ENCODE measurements at places on chromosomes 16 and 17.

DNA sequence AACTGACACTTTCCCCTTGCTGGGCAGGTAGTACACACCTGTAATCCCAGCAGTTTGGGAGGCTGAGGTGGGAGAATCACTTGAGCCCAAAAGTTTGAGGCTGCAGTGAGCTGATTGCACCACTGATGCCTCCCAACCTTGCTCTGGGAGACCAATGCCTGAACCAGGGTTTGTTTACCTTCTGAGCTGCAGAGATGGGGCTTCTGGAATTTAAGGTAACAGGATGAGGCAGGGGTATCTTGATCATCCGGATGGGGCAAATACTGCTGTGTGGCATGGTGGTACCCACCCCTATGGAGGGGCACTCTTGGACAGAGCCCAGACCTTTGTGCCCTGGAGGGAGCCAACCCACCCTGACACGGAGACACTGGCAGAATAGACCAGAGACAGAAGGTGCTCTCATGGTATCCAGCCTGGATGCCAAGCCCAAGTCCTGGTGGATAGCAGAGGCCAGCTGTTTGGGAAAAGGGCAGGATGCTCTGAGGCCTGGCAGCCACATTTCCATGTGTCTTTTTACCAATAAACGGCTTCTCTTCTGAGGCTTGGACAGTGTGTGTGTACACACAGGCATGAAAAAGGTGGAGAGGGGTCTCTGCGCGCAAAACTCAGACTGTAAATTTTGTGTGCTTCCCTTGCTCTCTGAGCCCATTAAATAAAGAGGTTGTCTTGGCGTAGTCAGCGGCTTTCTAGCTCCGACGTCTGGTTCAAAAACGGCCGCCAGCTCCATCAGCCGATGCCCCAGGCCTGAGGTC lies 4.4 kb downstream of the ZNF48 start:
- no peak for DNase-seq

DNA sequence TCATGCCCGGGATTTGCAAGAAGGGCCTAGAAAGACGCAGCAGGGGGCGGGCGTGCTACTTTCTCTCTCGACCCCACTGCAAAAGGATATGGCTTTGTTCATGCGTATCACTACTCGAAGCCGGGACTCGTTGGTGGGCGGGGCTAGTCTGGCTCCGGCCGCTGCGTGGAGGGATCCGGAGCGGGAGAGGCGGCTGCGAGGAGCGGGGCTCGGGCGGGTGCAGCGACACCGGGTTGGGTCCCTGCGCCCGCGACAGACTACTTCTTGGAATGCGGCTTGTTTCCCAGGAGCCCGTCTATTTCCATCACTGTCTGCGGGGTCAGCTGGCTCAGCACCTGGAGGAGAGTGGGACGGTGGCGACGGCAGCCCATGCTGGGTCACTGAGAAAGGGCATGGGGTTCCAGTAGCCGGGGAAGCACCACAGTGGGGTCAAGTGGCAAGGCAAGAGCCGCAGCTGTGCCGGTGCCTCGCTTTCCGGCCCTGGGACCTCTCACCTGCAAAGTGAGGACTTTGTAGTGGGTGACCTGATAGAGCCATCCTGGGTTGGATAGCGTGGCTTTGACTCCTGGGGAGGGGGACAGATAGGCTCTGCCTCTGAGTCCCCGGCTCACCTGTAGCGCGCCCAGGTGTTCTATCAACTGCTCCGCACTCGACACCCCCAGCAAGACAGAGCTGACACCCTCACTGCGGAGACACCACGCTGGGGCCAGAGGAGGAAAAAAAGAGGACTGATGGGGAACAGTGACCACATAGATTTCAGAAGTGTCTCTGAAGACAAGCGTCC lies 6.6 kb downstream of the KCNAB3 start:
- no peak for DNase-seq

- DNase-seq: no peak
These were observed 294.2 kb upstream of the SALL1 start for GRCh38 chr16:51445250-51445649.

GRCh38 chr16:12573300-12573699 lies 230.4 kb downstream of the CPPED1 start:
- no peak for DNase-seq

- no peak for DNase-seq
These were observed 429.2 kb upstream of the EEF2KMT start for GRCh38 chr16:5526826-5527225.

Measured in RWPE2 (cell line).